WTC11 (cell line): ENCODE measurements at places on chromosomes 7 and 10.

DNA sequence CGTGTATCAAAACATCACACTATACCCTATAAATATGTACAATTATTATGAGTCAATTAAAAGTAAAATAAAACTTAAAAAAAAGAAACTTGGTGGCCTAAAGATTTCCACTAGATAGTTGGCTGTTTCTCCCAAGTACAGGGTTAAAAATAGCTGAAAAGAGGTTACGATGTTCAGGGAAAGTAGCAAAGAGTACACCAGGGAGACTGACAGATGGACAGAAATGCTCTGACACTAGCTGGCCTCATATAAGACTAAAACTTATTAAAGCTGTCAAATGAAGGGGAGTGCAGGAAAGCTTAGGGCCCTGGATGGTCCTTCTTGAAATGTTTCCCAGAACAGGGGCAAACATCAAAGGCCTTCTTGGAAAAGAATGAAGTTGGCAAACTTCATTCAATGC, 51.3 kb downstream of the TCAF1 start:
- no peak for DNase-seq

GRCh38 chr7:96737545-96738050, 28.0 kb upstream of the SEM1 start:
- no peak for DNase-seq

DNA sequence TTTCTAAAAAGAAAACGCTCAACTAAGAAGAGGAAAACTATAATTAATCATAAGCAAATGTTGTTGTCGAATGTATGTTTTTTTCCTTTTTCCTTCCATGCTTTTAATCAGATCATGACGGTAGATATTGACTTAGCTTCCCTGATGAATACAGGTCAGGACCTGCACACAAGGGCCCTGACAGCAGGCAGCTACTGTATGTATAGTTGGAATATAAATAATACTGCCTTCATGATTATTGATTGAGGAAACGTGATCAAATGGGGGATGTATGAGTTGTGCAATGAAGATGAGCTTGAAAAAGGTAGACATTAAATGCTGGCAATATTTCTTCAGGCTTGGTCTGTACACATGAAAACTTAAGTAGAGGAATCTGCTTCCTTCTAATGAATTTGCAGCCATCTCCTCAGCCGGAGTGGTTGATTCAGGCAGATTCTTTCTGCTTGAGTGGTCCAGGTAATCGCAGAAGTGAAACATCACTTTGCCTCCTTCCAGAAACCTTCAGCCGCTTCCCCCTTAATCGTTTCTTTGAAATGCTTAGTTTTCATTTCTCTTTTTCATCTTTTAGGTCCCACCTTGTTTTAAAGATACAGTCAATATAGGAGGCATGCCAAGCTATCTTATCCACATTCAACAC, 656.5 kb downstream of the SDK1 start:
- no peak for DNase-seq

DNA sequence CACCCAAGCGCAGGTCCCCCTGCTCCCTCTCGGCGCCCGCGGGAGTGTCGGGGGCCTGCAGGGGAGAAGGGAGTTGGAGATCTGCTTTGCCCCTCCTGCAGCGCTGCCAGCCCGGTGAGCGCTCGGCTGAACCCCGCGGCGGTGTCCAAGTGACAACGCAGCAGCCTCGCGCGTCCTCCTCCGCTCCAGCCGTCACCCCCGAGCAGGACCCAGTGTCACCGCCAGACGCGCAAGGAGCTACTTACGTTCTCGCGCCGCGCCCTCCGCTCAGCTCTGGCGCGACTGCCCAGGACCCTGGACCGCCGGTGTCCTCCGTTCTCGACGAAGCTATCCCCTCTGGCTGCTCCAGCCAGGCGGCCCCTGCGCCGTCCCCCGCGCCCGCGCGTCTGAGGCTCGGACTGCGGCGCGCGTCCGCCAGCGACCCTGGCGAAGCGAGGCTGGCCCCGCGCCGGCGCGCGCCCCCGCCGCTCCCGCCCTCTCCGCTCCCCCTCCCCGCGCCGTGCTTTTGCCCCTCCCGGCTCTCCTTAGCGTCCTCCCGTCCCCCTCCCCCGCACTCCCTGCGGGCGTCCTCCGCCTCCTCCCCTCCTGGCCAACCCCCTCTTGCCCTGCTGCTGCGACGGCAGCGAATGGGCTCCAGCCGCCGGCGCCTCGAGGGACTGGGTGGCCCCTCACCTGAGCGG, at the start of gene NRCAM:
Gene NRCAM, minus strand, starts transcription at position 439 of the 680 bp plus-strand sequence. CDS start 216,372 bp downstream, outside the sequence.
- DNase-seq: peak; percentile 94

GRCh38 chr10:86401588-86402282, 35.1 kb upstream of the GRID1 start:
- peak; percentile 28 for DNase-seq

GRCh38 chr10:76122056-76122455, 690.6 kb downstream of the LRMDA start:
- DNase-seq: no peak

DNA sequence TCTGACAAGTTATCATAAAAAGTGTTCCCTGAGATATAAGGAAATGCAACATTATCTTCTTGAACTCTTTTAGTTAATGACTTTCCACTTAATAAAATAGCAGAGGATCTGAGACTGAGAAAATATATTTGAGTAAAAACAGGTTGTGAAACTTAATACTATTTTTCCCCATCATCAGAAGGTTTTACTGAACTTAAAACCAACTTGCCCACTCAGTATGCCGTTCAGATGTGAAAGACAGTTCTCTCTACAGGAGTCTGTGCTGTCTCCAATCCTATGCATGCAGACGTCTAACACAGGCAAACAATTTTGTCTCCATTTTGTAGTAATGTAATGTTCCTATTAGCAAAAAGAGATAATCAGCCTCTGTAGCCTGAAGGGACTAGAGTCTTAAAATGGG, 38.2 kb upstream of the CYP2C18 start:
- DNase-seq: no peak

DNA sequence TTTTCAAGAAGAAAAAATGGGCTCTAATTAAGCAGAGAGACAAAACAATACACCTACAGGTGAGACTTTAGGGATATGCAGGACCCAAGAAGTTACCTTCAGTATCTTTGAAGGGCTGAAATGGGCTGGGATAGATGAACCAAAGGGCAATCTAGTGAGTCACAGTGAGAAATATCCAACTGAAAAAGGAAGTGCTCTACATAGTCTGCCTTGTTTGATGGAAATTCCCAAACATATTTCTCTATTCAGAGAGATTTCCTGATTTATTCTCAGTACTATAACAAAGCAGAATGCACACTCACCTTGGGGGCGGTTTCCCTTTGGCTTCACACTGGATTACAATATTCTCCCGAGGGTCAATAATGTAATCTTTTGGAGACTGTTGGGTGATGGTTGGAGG, 104.1 kb upstream of the LAMB4 start:
- DNase-seq: no peak

DNA sequence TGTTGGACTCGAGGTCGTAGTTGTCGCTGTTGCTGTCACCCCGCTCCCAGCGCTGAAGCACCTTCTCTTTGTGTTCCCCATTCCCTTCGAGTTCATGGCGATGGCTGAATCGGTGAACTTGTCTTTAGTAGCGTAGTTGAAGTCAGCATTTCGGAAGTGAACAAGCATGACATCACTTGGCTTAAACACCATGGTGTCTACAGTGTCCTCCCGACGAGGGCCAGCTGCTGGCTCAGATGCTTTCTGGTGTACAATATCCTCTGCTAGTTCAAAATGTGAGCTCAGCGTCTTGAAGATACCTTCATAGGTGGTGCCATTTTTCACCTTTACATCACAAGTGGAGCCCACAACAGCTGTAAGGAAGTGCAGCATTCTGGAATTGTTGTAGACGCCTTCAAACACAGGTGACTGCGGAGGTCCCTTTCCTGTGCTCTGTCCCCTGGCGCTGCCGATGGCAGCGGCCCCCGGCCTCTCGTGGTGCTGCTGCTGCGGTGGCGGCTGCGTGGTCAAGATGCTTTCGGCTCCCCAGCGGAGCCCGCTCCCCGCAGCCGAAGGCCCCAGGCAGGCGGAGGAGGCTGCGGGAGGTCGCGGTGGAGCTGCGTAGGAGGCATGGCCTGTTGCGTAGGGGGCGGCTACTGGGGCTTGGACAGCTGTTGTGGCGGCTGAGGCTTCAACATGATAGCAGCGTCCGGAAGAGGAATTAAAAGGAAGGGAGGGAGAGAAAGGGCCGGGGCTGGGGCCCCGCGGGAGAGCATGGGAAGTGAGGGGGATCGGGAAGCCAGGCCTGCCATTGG, 59.3 kb downstream of the ANKMY2 start:
- no peak for DNase-seq

- no peak for DNase-seq
These were observed 101.6 kb downstream of the SORBS1 start for GRCh38 chr10:95459446-95460045.

DNA sequence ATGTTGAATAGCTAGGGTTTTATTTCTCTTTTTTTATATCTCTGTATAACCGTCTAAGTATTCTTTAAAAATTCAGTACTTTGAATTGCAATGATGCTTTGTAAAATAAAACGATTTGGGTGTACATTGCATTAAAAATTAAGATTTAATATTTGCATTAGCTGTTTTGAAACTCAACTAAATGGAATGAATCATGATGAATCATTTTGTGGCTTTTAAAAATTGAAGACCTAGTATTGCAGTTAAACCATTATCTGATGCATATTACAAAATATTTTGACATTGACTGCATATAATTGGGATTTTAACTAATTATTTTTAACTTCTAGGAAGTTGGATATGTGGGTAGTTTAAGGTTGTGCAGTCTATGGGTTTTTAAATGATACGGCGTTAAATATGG, 314.0 kb downstream of the CDK14 start:
- DNase-seq: no peak

DNA sequence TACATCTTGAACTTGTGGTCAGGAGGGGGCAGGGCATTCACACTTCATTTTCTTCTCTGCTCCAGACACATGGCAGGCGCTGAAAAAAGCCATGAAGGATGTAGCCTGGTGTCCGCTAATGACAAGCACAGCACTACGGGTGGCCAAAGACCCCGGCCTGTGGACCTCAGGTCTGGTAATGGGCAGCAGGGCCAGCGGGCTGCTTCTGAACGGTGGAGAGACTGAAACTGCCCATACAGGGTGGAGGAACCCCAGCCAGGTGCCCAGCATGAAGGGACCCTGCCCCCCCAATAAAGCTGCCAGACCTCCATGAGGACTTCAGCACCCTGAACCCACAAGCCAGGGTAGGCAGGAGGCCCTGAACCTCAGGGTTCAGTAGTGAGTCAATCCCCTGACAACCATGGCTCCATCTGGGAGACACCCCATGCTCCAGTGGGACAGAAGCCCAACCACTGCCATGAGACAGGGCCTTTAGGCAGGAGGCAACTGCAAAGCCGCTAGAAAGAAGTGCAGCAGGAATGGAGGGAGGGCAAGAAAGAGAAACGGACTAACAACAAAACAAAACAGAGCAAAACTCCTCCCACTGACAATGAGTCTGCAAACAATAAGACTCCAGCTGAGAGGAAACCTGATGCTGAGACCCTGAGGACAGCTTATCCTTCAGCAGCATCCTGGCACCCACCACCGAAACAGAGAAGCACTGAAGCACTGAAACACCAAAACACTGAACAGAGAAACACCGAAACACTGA, 140.2 kb upstream of the PPP2R2D start:
- DNase-seq: no peak

DNA sequence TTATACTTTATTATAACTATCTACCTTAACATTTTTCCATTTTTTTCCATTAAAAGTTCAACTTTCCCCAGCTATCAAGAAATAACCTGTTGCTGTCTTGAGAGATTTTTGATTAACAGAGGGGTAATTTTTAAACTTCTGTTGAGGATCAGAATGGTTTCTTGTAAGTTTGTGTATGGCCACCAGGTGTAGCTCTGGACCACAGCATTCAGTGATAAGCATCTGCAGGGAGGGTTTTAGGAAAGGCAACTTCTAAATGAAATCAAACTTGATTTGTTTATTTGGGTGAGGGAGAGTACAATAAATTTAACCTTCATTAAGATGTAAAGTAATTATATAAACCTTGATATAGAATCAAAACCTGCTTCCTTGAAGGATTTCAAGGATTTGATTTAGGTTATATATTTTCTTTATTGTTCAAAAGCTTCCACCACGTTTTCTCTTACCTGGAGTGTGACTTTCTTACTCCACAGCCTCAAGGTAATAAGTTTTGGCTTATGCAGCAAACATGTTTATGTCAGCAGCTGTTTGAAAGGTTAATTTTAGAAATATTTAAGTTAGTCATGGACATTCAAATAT, 153.3 kb downstream of the STK31 start:
- peak; percentile 24 for DNase-seq

- no peak for DNase-seq
These were observed 167.3 kb upstream of the SHH start for GRCh38 chr7:155979566-155979965.

DNA sequence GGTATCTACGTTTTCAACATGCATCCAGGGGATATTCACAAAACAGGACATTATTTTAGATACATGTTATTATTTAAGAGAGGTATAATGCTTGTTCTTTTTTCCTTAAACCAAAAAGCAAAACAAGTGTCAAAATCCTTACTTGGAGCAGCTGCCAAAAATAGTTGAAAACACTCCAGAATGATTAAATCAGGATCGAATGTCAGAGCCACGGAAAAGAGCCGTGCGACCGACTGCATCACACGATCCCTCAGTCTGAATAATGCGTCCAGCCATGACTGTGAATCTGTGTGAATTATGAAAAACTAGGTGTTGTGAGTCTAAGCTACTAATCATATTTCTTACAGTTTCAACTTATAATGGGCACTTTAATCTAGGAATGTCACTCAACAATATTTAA, 126.0 kb downstream of the PARD3 start:
- no peak for DNase-seq

DNA sequence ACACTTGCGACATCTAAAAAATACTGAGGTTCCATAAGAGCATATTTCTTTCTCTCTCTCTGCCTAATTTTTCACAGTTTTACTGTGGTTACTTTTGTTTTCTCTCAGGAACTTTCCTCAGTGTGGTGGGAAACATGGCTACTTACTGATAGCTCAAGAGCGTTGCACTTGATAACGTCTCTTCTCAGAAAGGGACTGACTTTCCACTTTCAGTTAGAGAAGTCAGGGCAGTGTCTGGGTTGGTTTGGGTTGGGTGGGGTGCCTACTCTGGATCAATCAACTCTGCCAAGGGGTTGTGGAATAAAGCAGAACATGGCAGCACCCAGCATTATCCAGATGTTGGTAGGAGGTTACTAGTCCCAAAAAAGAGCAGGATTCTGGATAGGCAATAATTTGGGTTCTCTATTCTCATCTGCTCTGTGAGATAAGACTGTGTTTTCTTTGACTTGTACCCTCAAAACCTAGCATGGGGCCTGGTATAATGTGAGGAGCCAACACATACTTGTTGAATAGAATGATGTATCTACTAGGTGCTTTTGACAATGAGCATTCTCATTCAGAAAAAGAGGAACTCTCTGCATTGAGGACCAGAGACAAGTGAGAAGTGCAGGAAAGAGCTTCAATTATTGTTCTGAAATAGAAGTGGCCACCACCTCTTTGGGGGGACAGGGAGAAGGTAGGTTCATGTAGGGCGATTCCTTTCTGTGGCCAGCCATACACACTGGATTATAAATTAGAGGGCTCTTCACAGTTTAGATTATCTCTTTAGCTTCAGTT, 315.7 kb downstream of the REEP3 start:
- no peak for DNase-seq

- DNase-seq: no peak
These were observed 41.4 kb downstream of the STAM start for GRCh38 chr10:17685233-17685840.
